ENCODE measurements at places on chromosomes 6 and 20.

DNA sequence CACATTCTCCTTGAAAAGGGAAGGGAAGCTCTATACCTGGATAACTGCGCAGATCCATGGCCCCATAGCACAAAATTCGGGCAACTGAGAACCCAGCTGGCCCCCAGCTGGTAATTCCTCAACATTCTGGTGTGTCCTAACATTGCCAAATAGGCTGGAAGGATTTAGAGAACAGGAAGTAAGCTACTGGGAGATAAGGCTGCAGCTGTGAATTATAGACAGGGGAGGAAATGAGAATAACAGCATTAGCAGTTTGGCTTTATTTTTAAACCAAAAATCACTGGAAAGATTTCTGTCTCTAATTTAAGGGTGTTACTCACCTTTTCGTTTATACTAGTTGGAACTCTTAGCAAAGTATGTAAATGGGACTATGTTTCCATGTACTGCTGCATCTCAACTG lies 97.2 kb downstream of the TULP4 start:
- no peak for DNase-seq

DNA sequence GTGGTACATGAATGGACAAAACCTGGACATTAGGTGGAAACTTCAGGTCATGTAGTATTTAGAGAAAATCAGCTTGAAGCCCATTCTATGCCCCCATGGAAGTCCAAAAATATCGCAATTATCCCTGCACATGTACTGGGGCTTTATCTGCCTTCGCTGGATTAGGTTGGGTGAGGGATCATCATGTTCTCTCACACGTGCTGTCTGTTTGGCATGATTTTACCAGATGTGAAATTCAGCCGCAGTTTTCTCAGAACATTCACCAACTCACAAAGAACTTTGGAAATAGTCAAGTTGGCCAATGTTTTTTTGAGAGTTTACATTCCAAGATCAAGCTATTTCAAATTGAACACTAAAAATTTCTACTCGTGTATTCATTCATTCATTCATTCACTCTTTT lies 459.8 kb upstream of the CITED2 start:
- DNase-seq = no peak

DNA sequence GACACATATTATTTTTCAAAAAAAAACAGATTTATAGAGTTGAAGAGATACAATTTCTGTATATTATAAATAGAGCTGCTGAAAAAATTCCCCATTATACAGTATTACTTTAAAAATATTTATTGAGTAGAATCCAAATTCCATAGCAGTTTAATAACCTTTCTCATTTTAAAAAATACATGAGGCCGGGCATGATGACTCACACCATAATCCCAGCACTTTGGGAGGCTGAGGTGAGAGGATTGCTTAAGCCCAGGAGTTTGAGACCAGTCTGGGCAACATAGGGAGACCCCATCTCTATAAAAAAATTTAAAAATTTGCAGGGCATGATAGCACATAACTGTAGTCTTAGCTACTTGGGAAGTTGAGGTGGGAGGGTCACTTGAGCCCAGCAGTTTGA lies 13.0 kb downstream of the ATRN start:
- DNase-seq = no peak

- no peak for DNase-seq
Measured at GRCh38 chr6:43880236-43881137, 110.5 kb downstream of the VEGFA start.

DNA sequence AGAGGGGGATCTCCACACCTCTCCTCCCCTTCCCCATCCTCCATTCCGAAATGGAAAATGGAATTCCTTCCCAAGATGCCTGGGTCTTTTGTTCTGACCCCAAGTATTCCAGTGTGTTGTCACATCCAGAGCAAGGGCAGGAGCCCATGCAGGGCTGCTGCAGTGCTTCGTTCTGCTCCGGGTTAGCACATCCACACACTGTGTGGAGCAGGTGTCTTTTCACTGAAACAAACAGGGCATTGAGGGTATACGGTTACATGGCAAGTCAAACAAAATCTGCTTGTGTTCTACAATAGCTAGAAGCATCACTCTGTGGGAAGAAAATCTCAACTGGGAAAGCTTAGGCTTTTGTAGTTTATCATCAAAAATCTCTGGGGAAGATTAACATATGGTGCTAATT lies 56.9 kb downstream of the LYRM2 start:
- no peak for DNase-seq

DNA sequence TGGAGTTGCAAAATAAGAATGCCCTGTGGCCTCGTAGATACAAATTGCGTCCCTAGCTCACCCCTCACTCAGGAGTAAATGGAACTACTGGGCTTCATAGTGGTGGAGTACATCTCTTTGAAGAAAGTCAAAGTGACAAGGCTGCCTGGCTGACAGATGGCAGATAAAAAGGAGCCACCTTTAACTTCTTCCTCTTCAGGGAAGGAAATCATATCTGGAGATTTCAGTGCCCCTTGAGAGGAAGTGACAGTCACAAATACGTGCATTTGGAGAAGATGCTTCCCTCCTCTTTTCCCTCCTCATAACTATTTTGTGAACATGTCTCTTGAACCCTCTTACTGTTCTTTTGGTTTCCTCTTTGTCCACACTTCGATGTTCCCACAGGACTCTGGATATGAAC lies 43.2 kb downstream of the PPP1R3G start:
- DNase-seq = no peak

DNA sequence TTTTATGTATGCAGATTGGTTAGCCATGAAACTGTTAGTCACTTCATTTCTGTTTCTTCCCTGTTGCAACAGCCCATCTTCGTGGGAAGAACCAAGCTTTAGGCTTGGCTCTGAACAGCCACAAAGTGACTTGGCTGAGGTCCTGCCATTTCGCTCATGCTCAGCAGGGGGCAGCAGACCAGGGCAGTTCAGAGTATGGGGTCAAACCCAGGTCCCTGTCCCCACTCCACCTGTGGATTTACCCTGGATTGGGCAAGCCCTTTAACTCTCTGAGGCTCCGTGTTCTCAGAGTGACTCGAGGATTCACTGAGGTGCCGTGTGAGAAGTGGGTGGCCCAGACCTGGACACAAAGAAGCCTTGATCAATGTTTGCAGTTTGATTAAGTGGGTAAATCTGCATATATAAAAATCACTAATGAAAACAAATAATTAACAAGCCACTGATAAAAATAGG lies 19.8 kb upstream of the MAP1LC3A start:
- no peak for DNase-seq

- no peak for DNase-seq
Measured at GRCh38 chr6:9492790-9493189, 922.1 kb downstream of the TFAP2A start.

DNA sequence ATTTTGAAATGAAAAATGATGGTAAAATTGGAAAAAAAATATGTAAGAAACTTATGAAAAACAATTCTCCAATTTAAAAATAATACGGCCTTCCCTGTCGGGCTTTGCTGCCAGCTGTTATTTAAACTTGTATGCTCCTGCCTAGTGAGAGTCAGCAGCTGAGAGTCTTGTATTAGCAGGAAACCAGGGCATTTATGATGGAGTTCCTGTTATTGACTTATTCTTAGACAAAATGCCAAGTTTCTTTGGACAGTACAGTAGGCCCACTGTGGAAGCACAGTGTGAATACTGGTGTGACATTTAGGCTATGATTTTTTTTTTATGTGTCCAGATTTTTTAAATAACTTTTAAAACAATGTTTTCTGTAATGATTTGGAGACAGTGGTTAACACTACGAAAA lies 42.1 kb downstream of the GMDS start:
- DNase-seq = no peak

DNA sequence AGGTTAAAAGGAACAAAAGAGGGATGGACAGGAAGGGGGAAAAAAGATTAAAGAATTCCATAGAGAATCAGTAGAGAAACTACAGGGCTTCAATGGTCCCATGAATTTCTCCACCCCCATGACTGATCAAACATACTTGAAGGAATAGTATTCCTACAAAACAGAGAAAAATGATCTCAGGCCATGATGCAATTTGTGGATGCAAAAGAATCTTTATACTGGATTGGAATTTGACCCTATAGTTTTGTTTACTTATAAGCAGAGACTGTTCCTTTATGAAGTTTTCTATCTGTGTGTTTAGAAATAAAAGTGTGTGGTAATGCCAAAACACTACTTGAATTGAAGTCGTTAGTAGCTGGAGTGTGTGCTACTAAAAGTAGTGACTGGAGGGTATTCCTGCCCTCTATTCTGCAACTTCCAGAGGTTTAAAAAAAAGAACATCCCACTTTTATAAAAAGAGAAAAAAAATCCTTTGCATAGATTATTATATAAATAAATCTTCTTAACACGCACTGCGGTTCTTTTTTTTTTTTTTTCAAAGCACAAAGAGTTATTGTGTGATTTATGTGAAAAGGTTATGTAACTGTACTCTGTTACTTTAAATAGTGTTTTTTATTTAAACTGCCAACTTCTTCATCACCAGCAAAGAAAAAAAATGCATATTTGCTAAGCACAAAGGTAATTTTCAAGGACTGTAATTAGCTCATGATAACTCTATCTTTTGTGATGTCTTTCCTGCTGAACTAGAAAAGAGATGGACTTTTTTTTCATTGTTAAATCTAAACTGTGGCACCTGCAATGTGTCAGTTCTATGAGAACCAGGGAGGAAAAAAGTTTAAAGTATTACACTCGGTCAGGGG lies 214.5 kb upstream of the CITED2 start:
- DNase-seq = no peak

DNA sequence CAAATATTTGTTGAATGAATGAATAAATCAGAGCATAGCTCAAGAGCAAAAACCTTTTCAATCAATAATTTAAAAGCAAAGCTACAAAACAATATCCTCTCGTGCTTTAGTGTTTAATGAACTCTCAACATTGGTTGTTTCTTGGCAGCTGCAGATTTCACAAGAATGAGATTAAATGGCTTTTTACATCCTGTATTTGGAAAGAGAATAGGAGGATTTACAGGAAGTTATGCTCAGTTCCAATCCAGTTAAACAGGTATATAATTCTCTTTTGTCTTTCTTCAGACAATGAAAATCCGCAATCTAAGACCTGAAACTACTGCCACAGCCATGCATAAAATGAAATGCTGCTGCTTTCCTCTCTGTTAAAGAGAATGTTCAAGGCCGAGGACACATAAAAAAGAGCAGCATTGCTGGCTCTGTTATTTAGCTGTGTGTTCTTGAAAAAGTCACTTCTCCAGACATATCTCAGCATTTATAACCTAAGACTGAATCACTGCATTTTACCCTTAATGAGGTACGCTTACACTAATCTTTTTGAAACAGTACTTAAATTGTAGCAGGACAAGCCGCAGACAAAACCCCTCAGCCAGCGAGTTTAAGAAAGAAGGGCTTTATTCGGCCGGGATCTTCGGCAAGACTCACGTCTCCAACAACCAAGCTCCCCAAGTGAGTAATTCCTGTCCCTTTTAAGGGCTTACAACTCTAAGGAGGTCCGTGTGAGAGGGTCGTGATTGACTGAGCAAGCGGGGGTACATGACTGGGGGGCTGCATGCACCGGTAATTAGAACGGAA lies 3.6 kb downstream of the C6orf52 start:
- no peak for DNase-seq

DNA sequence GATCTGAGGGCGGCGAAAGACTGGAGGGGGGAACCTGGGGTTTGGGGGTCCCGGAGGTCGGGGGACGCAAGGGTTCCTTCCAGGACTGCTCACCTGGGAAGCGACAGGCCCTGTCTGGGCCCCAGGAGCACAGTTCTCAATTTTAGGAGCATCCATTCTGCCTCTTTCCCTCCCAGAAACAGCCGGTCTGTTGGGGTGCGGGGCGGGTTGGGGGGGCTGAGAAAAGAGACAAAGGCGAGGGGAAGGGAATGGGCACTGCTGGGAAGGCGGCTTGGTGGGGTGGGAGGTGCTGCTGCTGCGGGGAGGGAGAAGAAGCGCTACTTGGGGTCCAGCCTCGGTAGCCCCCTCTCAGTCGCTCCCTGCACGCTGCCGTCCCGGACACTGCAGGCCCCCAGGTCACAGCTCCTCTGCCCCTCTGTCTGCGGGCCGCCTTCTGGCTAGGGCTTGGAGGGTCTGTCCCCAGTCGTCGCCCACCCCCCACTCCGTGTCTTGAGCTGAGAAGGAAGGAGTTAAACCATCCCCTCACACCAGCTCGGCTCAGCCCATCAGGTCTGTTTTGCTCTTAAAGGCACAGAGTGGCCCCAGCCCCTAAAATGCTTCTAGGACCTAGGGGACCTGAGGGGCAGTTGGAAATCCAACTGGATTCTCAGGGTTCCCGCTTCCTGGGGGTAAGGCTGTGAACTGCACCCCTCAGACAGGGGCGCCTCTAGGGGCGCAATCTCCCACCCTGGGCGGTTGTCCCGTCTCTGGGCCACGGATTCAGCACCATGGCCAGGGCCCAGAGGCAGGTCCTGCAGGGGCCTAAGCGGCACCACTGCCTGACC lies 690 bp downstream of the GDAP1L1 start:
- DNase-seq = no peak

GRCh38 chr20:46933150-46933549 lies 38.5 kb downstream of the EYA2 start:
- no peak for DNase-seq

DNA sequence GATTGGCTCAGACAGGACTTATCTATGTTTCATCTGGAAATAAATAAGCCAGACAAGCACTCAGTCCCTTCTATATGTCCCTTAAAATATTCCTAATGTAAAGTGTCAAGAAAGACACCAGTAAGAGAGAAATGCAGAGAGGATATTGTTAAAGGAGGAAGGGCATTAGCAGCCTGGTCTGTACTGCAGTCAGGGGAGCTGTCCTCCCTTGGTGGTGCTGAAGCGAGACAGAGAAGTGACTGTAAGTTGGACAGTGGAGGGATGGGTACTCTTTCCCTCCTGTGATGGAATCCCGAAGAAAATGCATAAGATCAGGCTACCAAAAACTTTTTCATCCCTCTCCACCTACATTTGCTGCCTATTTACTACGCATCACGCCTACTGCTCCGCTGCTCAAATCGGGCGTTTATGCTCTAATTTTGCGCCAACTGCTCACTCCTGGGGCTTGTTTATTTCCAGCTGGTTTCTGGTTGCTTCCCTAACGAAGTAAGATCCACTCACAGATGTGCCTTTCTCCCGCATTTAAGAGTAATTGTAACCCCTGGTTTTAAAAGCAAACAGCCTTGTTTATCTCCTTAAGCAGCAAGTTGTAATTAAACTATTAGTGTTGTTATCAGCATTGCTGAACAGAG lies 35.2 kb downstream of the PHACTR1 start:
- DNase-seq = no peak

GRCh38 chr6:44257753-44258324 lies 511 bp upstream of the SLC35B2 start:
- DNase-seq = no peak

DNA sequence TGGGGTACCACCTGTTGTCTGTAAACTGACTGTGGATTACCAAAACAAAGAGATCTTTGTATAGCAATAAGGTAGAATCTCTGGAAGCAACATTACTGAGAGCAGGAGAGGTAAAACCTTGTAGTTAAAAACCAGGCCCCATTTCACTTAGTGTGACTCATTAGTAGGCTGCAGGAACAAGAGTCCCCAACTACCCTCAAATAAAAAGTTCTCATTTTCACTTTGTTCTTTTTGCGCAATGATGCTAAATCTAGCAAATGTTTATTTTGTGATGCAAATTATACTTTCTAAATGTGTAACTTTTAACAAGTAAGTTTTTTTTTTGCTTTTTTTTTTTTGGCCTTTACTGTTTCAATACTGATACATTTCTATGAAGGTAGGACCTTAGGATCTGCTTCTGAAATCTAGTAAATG lies 67.1 kb downstream of the ESF1 start:
- DNase-seq = no peak

All from stimulated activated CD4-positive, alpha-beta T cell treated with anti-CD3 and anti-CD28 coated beads, Interleukin-1b, Interleukin-23, amount 100 ng/mL, for 1 hour (primary cell).